Cortex of kidney (tissue), 1 donor: ENCODE measurements at places on chromosomes 7 and 10.
A peak's percentile ranks its signal among the peaks of the same experiment; 100 is the strongest.

DNA sequence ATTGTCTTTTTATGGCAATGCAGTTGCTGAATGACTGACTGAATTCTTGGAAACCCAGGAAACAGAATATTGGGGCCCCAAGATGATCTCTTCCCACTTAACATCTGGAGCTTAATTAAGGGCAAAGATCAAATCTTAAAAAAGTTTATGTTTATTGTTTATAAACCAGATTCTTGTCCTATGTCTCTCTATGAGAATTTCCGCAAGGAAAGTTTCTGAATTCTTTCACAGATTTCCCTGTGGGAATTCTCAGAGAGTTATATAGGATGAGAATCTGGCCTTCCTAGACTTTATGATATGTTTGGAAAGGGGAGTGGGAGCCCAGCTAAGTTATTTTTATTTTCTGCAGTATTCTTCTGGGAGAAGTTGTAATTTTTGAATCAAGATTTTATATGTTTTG, 166.3 kb downstream of the RNLS start:
- no peak for DNase-seq

- no peak for DNase-seq
Observed at GRCh38 chr10:89845541-89846280, 144.3 kb downstream of the KIF20B start.

DNA sequence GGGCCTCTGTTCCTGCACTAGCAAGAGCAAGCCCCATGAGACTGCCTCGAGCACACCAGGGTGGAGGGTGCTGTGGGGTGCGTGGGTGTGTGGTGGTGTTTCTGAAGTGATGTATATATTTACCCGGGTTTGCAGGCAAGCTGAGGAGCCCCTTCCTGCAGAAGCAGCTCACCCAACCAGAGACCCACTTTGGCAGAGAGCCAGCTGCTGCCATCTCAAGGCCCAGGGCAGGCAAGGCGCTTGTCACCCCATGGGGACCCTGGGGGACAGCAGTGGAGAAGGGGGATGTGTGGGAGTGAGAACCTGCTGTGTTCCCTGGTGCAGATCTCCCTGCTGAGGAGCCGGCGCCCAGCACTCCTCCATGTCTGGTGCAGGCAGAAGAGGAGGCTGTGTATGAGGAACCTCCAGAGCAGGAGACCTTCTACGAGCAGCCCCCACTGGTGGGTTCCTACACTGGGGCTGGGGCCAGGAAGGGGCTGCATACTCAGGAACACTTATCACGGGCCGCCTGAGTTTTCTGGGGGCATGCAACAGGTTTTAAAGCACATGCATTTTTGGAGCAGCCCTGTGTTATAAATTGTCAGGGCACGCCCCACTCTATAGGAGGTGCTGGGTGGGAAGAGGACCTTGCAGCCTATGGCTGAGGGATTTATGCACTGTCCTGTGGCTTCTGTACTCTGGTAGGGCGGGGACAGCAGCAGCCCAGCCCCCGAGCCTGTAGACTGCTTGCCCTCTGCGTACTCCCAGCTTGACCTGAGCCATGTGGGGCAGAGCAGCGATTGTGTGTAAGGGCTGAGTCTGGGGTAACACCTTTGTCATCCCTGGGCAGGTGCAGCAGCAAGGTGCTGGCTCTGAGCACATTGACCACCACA, 5.9 kb downstream of the PGAM2 start:
- no peak for DNase-seq

GRCh38 chr7:55641811-55642210, 69.5 kb upstream of the VOPP1 start:
- no peak for DNase-seq

GRCh38 chr7:158760936-158761335, 56.3 kb upstream of the NCAPG2 start:
- no peak for DNase-seq

DNA sequence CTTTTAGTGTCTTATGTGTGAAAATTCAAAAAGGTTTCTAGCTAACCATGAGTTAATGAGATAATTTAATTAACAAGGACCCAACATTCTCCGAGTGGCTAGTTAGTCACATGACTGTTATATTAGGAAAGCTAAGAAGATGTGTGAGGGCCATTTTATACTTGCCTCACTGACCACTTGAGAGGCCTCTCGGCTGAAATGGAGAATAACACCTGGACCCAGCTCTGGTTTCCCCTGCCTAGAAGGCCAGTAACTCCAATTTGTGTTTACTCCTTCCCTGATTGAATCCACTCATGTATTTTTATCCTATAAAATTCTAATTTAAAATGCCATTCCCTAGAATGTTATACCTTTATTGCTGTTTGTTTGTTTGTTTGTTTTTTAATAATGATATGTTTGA, 1091.2 kb downstream of the KCNMA1 start:
- no peak for DNase-seq

DNA sequence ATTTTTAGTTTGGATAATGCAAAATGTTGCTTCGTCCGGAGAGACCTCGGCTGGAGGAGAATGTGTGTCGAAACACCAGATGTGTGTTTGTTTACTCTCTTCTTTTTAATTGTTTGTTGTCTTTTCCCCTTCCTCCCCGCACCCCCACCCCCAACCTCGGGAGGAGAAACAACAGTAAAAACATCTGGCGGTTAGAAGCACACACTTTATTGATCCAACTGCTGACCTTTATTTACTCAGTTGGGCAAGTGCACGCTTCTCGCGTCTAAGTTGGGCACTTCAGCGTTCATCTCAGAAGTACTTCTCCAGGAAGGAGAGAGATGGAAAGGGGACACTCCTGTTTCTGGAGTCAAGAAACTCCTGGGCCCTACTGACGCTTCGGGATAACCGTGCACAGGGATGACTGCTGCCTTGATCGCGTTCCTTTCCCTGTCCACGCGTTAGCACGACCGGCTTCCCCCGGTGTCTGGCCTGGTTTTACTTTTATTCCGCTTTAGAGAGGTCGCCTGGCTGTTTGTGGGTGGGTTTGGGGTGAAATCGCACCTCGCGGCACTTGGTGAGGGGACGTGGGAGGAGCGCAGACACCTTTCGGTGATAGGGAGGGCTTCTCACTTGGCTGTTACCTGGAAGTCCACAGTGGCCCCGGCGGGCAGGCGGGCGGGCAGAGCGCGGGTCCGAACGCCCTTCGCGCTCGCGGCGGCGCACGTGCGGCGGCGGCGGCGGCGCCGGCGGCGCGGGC, 168.3 kb upstream of the PPP1R3A start:
- no peak for DNase-seq

DNA sequence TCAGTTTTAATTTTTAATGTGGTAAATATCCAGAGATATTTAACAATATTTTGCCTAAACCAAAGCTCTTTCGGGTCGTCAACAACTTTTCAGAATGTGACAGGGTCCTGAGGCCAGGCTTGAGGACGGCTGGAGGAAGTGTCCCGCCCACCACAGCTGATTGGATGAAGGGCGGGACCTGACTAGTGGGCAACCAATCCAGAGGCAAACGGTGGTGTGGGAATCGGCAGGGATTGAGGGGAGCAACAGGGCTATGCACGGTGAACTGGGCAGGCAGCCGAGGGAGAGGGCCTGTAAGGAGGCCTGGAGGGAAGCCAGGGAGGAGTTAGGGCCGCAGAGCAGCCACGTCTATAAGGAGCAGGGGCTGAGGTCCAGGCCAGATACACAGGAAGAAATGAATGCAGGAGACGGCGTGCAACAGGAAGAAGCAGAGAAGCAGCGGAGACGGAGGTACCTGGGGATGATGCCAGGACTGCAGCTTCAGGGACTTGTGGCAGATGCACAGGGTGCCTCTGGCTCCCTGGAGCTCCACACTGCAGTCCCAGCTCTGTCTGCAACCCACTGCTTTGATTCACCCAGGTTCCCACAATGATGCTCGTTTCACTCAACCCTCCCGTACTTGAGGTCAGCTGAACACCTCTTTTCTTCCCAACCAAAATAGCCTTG, 46.1 kb upstream of the ZMIZ1 start:
- no peak for DNase-seq

GRCh38 chr7:130971297-130971696, 237.3 kb upstream of the KLF14 start:
- DNase-seq = no peak

- no peak for DNase-seq
Observed at GRCh38 chr10:117537436-117537903, 5.1 kb upstream of the EMX2 start.

DNA sequence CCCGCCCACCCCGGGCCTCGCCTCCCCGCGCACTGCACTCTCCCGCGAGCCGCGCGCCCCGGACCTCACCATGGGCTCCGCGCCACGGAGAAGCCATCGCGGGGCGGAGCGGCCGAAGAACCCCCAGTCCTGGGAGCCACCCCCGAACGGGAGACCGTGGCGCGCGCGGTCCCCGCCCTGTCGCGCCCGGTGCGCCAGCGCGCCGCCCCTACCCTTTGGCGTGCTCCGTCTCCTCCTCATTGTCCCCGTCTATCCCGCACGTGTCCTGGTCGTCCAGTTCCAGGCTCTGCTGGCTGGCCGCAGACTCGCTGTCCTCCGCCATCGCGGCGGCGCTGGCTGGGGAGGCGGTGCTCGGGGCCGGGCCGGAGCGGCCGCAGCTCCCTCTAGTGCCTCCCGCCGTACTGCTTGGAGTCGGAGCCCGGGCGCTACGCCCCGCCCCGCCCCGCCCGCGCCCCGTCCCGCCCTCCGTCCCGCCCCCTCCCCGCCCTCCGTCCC, at the start of gene NMT2:
Gene NMT2 (minus strand): TSS at position 403 of the 495 bp plus-strand sequence. CDS start 81 bp downstream, at position 322.
- DNase-seq = peak; percentile 40

- no peak for DNase-seq
Observed at GRCh38 chr7:24728503-24729364, 28.5 kb downstream of the GSDME start.

DNA sequence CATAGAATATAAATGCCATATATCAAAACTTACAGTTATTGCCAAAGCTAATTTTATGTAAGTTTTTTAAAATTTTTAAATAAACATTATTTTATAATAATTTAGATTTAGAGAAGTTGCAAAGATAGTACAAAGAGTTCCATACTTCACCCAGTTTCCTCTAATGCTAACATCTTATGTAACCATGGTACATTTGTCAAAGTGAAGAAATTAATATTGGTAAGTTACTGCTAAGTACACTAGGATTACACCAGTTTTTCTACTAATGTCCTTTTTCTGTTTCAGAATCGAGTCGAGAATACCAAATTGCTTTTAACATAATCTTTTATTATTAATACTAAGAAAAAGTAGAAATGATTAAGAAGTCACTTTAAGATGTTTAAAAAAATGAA, 29.2 kb downstream of the CSGALNACT2 start:
- DNase-seq = no peak

- no peak for DNase-seq
Observed at GRCh38 chr7:40516376-40516775, 381.6 kb downstream of the SUGCT start.

- DNase-seq = no peak
Observed at GRCh38 chr10:75166623-75166972, 44.0 kb upstream of the VDAC2 start.

- DNase-seq = no peak
Observed at GRCh38 chr7:139571651-139572050, 48.2 kb downstream of the CLEC2L start.

- DNase-seq = no peak
Observed at GRCh38 chr10:8998751-8999150, 944.3 kb downstream of the GATA3 start.

DNA sequence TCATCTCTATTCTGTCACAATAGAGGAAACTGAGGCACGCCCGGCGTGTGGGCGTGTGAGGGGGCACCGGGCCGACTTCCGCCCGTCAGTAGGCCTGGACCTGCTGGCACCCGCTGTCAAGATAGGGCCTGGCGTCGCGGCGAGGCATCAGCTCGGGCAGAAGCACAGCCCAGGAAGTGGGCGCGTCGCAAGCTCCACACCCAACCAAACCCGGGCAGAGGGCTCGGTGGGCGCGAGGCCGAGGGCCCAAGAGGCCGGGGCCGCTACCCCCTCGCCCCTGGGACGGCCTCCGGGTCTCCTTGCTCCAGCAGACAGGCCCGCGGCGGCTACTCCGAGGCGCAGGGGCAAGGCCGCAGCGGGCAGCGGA, 91.2 kb downstream of the SPAG6 start:
- DNase-seq = no peak

- DNase-seq = no peak
Observed at GRCh38 chr10:48651839-48652238, 32.8 kb upstream of the WDFY4 start.

DNA sequence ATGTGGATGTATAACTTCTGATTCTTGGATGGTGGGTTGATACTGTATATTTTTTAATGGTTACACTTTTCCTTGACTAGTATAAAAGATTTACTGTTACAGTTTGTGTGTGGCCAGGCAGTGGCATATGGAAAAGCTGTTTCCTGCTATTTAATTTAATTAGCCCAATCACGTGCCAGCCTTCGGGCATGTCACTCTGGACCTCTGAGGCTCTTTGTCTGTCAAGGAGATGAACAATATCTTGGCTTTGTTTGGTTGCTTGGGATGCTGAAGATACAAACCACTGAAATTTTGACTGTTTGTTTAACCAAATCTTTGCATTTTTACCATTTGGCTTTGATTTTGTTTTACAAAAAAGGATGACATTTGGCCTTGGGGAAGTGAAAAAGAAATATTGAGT, 185.0 kb downstream of the HDAC9 start:
- no peak for DNase-seq

- DNase-seq = no peak
Observed at GRCh38 chr7:69067397-69067796, 530.9 kb upstream of the AUTS2 start.

- DNase-seq = no peak
Observed at GRCh38 chr10:93376372-93377293, 105.5 kb downstream of the MYOF start.

GRCh38 chr7:142298009-142298408, 40.2 kb upstream of the PRSS58 start:
- DNase-seq = no peak

DNA sequence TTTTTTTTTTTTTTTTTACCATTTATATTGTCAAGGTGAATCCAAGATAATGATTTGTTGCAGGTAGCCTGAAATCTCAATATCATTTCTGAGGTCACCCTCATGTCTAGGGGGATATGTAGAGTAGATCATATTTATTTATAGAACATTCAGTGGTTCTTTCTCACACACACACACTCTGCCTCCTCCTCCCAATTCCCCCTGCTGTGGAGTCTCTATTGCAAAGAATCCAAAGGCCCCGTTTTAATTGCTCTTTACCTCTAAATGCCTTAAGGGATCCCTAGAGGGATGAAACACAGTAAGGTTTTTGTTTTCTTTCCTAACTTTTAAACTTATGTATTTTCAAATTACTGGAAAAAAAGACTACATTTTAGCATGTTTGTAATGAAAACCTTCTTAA, 170.0 kb downstream of the PRKG1 start:
- DNase-seq = no peak

- DNase-seq = no peak
Observed at GRCh38 chr10:75452997-75453396, 21.6 kb downstream of the LRMDA start.

GRCh38 chr7:141071260-141071854, 2.5 kb upstream of the TMEM178B start:
- DNase-seq = no peak

DNA sequence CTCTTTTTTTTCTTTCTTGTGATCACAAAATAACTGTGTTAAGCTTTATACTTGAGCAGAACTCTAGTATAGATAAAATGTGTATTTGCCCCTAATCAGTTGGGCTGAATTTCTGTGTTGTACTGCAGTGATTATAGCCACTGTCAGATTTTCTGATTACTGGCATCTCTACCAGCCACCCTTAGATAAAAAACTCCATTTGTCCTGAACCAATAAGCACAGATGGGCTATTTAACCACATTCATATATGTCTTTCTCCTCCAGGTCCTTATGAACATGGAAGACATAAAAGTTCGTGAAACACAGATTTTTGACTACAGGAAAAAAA, 38.3 kb downstream of the CFAP58 start:
- no peak for DNase-seq

GRCh38 chr7:155861480-155861868, 49.2 kb upstream of the SHH start:
- DNase-seq = no peak
